ENCODE measurements at places on chromosomes 3 and 15.

DNA sequence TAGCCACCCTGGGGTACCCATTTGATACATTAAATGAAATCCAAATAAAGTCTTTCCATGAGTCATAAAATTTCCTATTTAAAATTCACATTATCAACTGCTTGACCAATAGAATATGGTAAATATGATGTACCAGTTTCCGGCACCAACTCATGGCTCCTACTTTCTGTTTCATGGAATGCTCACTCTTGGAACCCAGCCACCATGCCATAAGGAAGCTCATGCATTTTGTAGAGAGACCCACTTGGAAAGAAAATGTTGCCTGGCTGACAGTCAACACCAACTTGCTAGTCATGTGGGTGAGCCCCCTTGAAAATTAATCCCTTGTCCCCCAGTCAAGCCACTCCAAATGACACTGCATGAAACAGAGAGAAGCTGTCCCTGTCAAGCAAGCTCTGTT is 57.2 kb downstream of the WWTR1 start:
- DNase-seq: no peak

GRCh38 chr3:57451150-57451846 is 92.8 kb downstream of the DNAH12 start:
- no peak for DNase-seq

GRCh38 chr15:58419803-58420524 is 11.8 kb upstream of the LIPC start:
- DNase-seq: no peak

DNA sequence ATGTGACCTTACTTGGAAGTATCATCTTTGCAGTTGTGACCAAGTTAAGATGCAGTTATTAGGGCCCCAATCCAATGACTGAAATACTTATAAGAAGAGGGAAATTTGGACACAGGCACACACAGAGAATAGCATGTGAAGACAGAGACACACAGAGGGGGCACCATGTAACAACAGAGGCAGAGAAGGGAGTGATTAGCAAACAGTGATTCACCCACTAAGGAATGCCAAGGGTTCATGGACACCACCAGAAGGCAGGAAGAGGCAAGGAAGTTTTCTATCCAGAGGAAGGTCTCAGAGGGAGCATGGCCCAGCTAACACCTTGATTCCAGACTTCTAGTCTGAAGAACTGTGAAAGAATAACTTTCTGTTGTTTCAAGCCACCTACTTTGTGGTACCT is 25.0 kb downstream of the SIDT1 start:
- DNase-seq: no peak

DNA sequence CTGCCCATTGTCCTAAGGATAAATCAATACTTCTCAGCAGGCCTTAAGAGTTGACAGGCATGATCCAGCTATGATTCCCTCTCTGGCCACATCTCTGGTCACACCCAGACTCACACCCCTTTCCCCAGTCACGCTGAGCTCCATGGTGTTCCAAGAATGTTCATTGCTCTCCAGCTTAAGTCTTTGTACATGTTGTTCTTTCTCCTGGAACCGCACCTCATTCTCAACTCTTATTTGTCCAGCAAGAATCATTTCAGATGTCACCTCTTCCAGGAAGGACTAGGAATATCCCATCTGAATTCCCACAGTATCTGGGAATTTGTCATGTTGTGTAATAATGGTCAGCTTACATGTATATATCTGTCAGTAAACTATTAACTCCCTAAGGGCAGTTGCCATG is 118.3 kb upstream of the GALNT15 start:
- DNase-seq: no peak

GRCh38 chr3:144643771-144644198 is 672.2 kb downstream of the DIPK2A start:
- no peak for DNase-seq

DNA sequence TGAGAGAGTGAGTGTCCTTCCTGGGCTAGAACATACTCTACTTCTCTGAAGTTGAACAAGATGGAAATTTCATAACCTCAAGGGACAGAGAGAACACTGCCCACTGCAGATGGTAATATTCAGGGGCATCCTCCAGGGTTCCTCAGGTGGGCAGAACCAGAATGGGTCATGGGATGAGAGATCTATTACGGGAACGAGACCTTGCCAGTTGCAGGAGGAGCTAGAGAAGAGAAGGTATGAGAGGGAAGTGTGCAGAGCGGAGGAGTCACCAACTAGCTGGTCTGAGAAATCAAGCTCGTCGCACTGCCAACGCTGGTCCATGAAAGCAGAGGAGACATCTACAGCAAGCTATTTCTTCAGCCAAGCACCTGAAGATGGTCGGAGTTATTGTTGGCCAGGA is 184.7 kb downstream of the TJP1 start:
- DNase-seq: no peak

- DNase-seq: no peak
These were observed 315.1 kb upstream of the MME start for GRCh38 chr3:154764856-154765640.

Data from stimulated activated CD4-positive, alpha-beta T cell treated with anti-CD3 and anti-CD28 coated beads, Interleukin-12 subunit alpha, Interleukin-12 subunit beta, amount 100 ng/mL, for 4 hours (primary cell).